ENCODE measurements at places on chromosomes 7 and 10.

DNA sequence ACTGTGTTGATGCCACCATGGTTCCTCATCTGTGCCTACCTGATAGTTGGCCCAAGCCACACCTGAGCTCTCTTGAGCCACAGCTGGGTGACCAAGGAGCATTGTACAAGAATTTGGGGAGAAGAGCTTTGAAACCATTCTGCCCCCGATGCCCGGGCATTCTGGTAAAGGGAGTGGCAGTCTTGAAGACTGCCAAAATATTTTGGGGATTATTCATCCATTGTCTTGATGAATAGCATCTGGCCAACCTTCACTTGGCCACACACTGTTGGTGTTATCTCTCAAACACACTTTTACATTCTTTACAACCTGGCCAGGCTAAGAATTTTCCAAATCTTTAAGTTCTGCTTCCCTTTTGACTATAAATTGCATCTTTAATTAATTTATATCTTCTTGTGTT, 113.1 kb upstream of the PCBD1 start:
- DNase-seq: no peak

GRCh38 chr10:15201589-15202300, 33.3 kb upstream of the NMT2 start:
- DNase-seq: no peak

GRCh38 chr7:26006426-26006825, 145.6 kb upstream of the NFE2L3 start:
- DNase-seq: no peak

DNA sequence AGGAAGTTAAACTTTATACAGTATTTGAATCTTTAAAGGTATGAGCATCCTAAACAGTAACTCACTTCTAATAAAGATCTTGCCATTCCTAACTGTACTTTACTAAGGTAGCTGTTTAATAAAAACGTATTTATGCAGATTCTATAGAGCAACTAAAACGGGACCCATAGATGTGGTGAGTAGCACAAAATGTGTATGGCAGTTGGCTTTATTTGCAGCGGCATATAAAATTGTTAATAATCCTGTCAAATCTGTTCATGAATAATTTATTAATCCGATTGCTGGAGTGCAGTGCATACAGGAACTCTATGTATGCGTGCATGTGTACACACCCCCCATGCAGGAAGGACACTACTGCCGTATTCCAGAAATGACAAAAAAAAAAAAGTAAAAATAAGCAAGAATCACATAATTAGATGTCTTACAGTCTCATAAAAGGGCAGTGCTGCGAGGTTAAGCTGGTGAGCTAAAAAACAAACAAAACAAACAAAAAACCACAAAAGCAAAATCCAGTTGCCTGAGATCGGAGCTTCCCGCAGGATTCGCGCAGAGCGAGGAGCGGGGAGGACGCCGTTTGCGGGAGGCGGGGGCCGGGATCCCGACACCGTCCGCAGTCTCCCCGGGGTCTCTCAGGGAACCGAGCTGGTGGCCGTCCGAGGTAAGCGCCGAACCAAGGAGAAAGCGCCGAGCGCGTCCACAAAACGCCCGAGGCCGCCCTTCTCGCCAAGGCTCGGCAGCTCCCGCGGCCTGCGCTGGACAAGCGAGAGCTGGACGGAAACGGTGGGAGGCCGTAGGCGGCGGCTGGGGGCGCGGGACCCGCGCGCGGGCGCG, 518 bp upstream of the COMMD3 start:
- DNase-seq: no peak

DNA sequence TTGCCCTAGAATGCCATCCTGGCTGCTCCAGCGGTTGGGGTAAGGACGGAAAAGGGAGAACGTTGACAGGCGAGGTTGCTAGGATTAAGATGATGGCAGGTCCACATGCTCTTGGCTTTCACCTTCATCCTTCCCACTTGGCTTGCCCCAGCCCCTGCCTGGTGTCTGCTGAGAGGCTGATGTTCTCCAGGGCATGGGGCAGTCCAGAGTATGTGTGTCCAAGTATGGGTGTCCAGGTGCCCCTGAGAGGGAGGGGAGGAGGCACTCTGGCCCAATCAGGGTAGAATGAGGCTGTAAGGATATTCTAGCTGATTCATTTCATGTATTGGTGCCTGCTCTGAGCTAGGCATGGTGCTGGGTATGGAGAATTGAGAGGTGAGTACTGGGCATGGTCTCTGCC, 12.6 kb downstream of the NEURL1 start:
- DNase-seq: no peak
